A549 treated with dexamethasone at 1 μM for 4 hours (cell line): ENCODE measurements at places on chromosomes 6 and 20. TPM values are rescaled to one million over a fixed set of nuclear protein-coding genes. Genes with fewer than 3 reads are reported as not detected.

The PRDM1 gene
- 5.4 to 8.3 TPM (median 6.5 TPM) in 5 replicates for total RNA-seq

The PPP1R16B gene
- total RNA-seq, result 0.11 to 0.19 TPM (median 0.13 TPM) in 5 replicates

The OR2H2 gene
- total RNA-seq, result not detected in 5 replicates

The HLA-DQB2 gene
- not detected in 5 replicates for total RNA-seq

The C6orf132 gene
- 2.8 to 5.1 TPM (median 4.0 TPM) in 5 replicates for total RNA-seq
